ENCODE measurements at places on chromosomes 3 and 15.

DNA sequence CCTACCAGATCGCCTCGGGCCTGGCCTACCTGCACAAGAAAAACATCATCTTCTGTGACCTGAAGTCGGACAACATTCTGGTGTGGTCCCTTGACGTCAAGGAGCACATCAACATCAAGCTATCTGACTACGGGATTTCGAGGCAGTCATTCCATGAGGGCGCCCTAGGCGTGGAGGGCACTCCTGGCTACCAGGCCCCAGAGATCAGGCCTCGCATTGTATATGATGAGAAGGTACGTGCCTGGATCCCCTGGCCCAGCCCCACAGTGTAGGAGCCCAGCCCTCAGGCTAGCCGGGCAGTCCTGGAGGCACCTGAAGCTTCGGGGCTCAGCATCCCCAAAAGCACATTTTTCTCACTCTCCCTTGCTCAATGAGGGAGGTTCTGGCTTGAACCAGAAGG is 135.8 kb downstream of the LRRK1 start:
- DNase-seq, result no peak

DNA sequence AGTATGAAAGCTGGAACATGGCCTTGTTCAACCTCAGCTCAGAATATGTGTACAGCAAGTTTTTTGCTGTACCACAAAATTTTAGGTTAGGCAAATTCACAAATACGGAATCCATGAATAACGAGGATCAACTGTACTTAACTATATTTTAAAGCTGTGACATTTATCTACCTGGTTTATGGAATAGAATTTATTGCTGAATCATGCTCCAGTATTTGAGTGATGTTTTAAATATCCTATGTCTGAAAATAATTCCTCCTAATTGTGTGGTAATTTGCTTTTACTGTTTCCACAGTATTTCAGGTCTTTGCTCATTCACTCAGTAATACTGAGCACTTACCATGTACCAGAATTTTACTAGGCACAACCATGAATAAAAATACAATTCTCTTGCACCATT is 29.5 kb downstream of the SEC62 start:
- no peak for DNase-seq

DNA sequence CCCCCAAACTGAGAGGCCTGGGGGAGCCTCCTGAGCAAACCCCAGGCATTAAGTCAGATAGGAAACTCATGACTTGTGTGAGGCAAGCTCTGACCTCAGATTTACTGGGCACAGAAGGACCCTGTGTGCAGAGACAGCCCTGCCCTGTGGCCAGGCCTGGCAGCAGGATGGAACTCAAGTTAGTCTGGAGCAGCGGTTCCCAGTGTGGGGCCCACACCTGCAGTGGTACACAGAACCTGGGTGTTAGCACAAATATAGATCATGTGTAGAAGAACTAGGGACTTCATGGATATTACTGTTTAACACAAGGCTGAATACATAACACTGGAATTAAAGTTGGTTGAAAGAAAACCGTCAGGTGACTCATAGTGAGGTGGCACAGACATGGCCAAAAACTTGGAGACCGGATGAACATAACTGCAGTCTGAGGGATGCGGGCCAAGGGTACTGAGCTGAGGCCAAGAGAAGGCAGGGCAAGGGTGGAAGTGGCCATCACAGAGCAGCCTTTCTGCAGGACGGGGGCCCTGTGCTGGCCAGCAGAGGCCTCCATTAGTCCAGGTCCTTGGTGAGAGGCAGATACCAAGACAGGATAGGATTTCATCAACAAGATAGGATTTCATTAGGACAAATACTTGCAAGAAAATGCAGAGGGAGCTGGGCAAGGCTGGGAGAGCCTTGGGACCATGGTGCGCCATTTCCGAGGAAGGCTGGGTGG is 40.9 kb downstream of the IRAK2 start:
- DNase-seq, result no peak

DNA sequence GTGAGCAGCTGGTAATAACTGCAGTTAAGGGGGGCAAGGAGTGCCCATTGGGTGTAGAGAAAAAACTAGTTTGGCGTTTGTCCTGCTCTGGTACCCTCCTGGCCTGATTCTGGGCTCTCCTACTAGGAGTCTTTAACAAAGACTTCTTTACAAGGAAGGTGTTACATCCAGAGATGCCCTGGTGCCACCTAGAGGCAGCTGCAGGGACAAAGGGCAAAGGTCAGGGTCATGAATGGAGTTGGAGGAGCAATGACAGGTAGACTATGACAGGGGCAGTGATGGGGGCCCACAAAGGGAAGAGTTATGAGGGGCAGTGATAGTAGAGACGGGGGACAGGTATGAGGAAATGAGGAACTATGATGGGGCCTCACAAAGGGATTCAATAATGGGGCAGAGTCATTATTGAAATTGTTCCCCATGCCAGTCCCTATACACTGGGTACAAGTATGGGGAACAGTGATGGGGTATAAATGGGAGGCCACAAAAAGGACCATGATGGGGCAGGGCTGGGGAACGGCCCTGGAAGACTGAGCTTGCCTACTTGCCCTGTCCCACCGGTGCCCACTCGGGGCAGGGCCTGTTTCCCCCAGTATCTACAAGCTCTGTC is 7.9 kb downstream of the CCDC71 start:
- DNase-seq, result peak; percentile 25

DNA sequence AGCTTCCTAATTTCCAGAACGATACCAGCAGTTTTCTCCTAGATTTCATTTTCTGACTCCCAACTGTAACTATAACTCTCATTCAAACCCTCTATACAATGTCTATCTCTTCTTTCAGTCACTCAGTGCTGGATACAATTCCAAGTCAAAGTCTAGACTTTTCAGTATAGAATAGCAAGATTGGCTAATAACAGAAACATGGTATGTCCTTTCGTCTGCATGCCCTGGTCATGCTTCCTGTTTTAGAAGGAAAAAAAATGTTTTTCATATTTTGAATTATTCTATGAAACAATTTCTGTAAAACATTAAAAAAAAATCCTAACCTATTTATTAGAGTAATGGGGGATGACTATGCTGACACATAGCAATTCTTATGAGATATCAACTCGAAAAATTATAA is 180.0 kb downstream of the KCNAB1 start:
- no peak for DNase-seq
